Stimulated activated naive CD4-positive, alpha-beta T cell treated with Interleukin-2 at 50 U/mL for 16 hours (primary cell): ENCODE measurements at places on chromosomes 5 and 9.

DNA sequence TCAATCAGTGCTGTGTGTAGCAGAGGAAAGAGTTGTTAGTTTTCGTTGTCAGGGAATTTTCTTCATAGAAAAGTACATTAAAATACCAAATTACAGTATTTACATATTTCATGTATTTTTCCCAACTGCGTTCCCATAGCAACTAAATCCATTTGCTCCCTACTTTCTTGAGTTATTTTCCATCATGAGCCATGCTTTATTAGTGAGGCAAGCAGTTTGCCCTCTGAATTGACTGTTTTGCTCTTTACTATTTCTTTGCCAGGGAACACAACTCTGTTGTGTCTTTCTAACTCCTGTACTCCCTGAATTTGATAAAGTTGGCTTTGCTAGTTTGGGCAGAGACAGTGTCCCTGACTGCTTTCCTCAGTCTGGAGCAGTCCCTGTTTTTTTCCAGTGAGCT is 276.2 kb upstream of the SLC30A5 start:
- DNase-seq, result no peak

- DNase-seq, result no peak
Measured at GRCh38 chr5:168443533-168443932, 42.7 kb upstream of the RARS1 start.

DNA sequence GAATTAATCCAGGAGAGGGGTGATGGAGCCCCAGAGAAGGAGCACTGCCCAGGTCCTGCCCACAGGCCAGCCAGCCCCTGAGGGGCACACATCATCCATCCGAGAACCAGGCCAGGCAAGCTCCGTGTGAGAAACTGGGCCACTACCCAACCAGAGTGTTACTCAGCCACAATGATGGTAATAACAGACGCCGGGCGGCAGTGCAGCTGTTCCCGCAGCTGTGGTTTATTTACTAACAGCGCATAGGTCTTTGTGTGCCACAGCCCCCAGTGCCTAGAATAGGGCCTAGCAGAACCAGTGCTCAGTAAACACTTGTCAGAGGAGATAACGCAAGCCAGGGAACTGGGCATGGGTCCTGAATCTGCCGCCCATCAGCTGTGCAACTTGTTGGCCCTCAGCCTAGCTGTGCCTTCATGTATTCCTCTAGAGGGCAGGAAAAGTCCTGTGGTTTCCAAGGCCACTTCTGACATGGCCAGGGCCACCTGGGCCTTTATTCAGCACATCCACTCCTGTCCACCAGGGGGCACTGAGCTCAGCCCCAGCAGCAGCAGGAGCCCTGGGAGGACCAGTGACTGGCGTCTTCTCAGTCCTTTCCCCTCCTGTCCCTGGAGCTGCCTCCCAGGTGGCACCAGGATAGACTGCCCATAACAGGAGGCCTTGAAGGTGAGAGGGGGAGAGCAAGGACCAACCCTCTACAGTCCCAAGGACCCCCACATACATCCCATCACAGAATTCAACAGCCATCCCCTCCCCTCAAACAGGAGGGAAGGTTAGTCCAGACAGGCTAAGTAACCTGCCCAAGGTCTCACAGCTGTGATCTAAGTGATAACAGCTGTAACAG is 2.1 kb downstream of the MXD3 start:
- peak; percentile 63 for DNase-seq

DNA sequence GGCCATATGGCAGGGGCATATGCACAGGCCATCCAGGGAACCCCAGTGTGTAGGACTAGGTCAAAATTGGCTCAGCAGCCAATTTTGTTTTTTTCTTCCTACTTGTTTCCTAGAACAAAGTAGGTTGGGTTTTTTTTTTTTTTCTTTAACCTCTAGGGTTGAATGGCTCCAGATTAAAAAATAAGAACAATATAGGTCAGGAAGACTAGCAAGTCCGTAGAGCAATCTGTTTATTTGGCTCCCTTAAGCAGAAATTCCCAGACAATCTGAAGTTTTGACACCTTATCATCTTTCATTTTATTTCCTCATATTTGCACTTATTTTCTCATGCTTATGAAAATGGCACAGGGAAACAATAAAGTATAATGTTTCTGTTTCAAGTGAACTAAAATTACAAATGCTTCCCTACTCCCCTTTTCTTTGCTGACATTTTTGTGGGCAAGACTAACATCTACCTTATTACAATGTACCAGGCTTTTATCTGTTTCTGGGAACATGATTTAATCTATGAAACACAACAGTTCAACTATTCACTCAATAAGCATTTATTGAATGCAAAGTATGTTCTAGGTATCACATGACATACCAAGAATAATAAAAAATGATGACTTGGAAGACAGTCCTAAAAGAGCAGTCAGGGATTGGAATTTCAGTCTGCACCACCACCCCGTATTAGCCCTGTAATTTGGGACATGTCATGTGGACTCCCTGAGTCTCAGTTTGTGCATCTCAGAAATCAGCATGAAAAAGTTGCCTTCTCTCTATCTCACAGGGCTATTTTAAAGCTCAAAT is 30.5 kb downstream of the TLR4 start:
- DNase-seq, result no peak

DNA sequence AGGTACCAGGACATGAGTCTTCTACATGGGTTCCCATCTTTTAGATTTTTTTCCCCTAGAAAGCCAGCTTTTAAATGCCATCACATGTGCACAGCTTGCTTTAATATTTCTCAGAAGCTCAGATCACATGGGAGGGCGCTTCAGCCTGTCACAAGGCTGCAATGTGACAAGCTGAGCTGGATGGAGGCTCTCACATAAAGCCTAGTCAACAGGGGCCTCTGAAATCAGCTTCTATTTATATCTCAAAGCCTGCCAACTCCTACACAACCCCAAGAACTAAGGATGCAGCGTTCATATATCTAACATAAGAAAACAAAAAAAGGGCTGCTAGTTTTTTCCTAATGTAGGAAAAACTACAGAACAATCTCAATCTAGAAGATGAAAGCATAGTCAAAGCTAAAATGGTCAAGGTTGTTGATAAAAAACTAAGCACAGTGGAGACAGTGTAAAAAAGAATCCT is 2.3 kb downstream of the ZFAND5 start:
- peak; percentile 8 for DNase-seq

DNA sequence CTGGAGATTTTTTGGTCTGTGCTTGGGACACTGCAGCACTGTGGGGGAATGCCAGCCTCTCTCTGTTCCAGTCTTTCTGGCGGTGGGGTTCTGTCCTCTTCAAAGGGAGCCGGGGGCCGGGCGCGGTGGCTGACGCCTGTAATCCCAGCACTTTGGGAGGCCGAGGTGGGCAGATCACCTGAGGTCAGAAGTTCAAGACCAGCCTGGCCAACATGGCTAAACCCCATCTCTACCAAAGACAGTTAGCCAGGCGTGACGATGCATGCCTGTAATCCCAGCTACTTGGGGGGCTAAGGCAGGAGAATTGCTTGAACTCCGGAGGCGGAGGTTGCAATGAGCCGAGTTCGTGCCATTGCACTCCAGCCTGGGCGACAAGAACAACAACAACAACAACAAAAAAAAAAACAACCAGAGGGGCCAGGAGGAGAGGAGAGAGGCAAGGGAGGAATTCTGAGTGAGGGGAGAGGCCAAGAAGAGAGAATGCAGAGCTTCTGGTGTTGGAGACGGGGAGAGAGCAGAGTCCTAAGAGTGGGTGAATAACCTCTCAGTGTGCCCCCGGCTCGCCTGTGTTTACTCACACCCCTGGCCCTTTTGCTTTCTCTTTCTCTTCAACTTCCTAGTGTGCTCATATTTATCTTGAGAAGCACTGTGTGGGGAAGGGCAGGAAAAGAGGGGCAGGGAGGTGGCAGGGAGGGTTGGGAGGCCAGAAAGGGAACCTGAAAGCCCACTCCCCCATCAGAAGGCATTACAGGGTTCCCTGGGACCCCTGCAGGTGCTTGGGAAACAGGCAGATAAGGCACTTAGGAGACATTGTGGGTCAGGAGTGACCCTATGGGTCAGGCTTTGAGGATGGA is 3.2 kb upstream of the SET start:
- DNase-seq, result peak; percentile 36

DNA sequence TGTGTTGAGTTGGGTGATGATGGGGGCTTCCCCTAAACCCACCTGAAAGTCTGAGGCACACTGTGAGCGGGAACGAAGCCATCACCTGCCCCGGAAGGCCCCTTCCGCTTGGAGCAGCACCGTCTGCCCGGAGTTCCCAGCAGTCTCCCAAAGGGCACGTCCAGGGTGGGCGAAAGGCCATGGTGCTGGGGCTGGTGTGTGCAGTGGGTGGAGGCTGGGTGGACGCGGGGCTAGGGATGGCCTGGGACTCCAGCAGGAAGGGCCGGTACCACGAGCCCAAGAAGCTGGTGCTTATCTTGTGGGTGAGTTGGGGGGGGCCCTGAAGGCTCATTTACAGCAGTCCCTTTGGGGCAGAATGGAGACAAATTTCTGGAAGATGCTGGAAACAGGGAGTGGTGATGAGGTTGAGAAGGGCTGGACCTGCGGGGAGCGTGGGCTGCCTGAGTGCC is 4.6 kb downstream of the FLT4 start:
- DNase-seq, result no peak

DNA sequence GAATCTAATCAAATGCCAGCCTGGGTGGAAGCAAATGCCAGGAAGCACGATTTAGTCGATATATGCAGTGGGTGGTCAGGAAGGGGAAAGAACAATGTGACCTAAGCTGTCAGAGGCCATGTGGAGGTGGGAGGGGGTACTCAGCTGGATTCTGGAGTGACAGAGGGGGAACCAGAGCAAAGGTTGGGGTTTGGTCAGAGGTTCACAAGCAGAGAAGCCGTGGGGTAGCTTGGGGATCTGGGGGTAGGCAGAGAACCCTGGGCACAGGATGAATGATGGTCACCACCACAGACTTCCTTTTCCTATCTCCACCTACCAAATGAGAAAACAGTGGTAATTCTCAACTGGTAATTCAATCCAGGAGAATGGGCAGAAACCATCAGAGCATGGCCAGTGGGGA is 24.1 kb upstream of the ARAP3 start:
- DNase-seq, result no peak

GRCh38 chr5:165143741-165144140 is 1638.3 kb downstream of the MAT2B start:
- DNase-seq, result no peak

- DNase-seq, result no peak
Measured at GRCh38 chr5:32303755-32304120, 9.0 kb downstream of the MTMR12 start.

DNA sequence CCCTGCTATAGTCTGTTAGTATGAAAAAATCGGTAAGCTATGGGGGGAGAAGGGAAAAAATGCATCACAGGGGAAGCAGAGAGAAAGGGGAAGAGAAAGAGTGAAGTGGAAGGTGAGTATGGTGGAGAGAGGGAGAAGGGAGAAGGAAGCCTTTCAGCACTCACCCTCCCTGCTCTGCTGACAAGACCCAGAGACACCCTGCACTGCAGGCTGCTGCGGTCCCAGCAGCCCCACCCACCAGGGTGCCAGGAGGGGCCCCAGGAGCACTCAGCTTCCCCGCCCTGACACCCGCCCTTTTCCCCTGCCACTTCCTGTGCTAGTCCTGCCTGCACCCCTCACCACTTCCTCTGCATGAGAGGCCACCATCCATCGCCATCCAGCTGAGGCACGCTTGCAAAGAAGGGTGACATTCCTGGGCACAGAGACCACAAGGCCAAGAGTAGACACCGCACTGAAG is 12.7 kb downstream of the STK10 start:
- peak; percentile 89 for DNase-seq

DNA sequence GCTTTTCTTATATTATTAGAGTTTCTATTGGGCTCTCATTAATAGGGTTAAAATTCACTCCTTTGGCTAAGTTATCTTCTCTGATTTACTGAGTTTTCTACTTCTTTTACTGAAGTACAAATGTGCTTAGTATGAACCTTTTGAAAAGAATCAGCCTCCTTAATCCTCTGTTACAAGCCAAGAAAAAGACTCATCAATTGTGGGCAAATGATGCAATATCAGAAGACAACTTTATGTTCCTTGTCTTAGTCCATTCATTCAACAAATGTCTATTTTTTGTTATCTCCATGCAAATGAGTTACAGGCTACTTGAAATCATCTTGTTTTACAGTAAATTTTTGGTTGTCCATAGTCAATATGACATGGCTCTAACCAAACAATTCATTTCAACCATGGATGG is 40.3 kb downstream of the SNCAIP start:
- no peak for DNase-seq

- DNase-seq, result no peak
Measured at GRCh38 chr5:54792611-54793404, 192.6 kb downstream of the ESM1 start.
